ENCODE measurements at places on chromosomes 13 and 19.
A peak's percentile ranks its signal among the peaks of the same experiment; 100 is the strongest.

- DNase-seq: no peak
Measured at GRCh38 chr19:47022140-47022536, 2.5 kb downstream of the NPAS1 start.

DNA sequence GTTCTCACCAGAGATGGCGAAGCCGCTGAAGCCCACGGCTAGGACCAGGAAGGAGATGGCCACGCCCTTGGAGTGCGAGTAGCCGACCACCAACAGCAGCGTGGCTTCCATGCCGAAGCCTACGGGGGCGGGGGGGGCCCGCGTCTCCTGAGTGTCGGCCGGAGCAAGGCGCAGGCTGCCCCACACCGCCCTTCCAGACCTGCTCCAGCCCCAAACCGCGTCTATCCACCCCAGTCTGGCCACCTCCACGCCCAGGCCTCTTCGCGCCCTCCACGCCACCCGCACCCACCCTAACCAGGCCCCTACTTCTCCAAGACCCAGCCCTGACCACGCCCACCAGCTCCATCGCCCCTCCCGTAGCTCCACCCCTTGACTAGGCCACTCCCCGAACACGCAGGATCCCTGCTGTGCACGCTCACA lies 6.2 kb downstream of the GFY start:
- no peak for DNase-seq

- no peak for DNase-seq
Measured at GRCh38 chr13:30816736-30817135, 81.4 kb downstream of the ALOX5AP start.

DNA sequence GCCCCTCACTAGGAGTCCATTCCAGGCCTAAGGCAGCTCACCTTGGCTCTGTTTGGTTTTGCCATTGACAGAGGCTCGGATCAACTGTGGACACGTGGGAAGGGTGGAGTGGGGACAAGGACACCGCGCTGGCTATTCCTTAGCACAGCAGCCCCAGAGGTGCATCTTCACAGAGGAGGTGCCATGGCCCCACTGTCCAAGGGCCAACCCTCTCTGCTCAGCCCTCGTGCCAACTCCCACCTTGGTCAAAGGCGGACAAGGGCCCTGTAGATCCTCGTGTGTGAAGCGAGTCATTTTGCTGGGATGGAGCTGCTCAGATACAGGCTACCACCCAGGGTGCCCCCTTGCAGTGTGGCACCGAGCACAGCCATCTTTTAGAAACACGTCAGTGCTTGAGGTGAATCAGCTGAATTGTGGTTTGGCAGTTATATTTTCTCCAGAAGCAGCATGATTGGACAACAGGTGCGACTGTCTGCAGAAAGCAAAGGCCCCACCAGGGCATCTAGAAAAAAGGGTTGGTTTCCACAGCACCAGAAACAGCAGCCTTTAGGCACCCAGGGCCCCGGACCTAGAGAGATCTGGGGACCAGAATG lies 192.1 kb upstream of the GPR12 start:
- DNase-seq: no peak

DNA sequence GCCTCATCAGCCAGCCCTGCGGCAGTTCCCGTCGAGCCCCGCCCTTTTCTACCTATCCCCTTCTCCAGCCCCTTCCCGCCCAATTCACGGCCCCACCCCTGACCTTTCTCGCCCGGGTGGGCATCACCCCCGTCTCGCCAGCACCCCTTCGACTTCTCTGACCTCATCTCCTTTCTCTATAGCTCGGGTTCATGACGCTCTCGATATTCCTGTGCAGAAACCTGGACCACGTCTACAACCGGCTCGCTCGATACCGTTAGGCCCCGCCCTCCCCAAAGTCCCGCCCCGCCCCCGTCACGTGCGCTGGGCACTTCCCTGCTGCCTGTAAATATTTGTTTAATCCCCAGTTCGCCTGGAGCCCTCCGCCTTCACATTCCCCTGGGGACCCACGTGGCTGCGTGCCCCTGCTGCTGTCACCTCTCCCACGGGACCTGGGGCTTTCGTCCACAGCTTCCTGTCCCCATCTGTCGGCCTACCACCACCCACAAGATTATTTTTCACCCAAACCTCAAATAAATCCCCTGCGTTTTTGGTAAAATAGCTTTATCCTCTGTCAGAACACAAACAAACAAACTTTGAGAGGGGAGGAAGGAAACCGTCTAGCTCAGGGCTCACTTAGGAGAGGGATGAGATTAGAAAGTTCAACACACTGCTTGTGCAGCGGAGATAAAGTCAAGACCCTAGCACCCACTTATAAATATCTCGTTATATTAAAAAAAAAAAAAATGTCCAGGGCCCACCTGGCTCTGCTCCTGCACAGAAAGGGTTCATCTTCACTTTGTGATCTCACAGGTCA lies 5.1 kb downstream of the CD37 start:
- DNase-seq: peak; percentile 36

- no peak for DNase-seq
Measured at GRCh38 chr13:84962849-84963248, 836.4 kb downstream of the SLITRK6 start.

DNA sequence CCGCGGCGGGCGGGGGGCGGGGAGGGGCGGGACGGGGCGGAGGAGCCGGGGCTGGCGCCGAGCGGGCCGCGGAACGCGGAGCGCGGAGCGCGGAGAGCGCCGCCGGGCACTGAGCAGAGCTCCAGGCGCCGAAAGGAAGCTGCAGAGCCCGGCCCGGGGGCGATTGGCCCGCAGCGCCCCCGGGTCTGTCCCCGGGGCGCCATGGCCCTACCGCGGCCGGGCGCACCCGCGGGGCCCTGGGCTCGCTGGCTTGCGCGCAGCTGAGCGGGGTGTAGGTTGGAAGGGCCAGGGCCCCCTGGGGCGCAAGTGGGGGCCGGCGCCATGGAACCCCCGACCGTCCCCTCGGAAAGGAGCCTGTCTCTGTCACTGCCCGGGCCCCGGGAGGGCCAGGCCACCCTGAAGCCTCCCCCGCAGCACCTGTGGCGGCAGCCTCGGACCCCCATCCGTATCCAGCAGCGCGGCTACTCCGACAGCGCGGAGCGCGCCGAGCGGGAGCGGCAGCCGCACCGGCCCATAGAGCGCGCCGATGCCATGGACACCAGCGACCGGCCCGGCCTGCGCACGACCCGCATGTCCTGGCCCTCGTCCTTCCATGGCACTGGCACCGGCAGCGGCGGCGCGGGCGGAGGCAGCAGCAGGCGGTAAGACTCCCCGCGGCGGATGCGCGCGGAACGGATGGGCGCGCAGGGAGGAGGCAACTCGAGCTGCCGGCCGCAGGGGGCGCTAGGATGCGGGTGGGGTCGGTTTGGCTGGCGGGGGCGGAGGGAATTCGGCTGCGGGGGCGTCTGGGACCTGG lies at the start of gene PDE4A:
Gene PDE4A (plus strand): TSS at position 95 of the 796 bp plus-strand sequence. CDS start 227 bp downstream, at position 322.
- DNase-seq: no peak

- DNase-seq: no peak
Measured at GRCh38 chr13:28479005-28479404, 15.9 kb downstream of the FLT1 start.

DNA sequence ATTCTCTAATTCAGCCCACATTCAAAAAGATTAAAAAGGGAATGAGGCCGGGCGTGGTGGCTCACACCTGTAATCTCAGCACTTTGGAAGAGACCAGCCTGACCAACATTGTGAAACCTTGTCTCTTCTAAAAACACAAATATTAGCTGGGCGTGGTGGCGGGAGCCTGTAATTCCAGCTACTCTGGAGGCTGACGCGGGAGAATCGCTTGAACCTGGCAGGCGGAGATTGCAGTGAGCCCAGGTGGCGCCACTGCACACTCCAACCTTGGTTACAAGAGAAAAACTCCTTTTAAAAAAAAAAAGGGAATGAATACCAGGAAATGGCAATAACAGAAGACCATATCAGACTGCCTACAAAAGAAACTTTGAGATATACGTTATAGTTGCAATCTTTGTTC lies 1244.5 kb downstream of the PCDH9 start:
- no peak for DNase-seq

- no peak for DNase-seq
Measured at GRCh38 chr19:1675633-1676350, 23.4 kb upstream of the TCF3 start.

- no peak for DNase-seq
Measured at GRCh38 chr19:56273563-56274117, 1.1 kb downstream of the EDDM13 start.

DNA sequence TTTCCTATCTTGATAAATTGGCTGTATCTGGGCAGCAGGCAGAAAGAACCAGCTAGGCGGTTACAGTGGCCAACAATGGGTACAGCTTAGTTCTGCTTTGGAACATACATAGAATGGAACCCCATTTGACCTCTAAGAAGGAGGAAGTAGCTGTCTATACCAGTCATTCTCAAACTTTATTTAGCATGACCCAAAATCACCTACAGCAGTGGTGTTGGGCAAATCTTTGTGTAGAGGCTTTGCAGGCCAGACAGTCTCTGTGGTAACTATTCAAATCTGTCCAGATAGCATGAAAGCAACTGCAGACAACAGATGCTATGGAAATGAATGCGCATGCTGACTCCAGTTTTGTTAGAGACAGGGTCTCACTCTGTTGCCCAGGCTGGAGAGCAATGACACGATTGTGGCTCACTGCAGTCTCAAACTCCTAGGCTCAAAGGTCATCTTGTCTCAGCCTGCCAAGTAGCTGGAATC lies 12.0 kb upstream of the KCNC3 start:
- DNase-seq: no peak

DNA sequence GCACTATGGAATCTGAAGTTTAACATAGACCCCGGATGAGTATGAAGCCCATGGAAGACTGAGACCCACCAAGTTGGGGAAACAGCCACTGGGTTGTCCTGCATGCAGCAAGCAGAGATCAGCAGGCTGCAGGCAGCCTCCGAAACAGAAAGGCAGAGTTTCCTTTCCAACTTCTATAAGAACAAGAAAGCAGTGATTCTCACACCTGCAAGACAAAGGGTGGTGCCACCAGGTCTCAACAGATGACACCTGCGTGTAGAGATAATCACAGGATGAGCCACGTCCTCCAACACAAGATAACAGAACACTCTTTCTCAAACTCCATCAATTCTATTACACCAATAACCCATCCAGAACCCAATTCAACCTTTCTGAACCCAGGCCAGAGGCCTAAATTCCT lies 457.9 kb downstream of the FOXO1 start:
- no peak for DNase-seq

DNA sequence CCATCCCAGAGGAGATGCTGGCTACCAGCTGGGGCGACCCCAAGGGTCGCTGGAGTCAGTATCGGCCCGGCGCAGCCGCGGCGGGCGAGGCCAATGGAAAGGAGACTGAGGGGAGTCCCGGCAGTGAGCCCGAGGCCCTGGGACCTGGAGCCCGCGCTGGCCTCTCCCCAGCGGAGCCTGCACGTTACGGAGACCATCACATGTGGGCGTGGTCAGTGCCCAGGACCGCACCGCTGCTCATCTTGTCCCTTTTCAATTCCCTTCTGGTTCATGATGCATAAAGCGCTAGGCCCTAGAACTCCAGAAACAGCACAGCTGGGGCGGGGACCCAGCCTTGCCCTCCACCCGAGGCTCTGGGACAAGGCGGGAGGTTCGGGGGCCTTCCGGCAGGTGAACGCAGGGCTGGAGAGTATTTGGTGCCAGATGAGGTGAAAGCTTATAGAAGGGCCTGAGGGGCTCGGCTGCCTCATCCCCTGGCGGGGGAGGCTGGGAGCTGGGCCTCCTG lies 8.0 kb downstream of the C19orf25 start:
- DNase-seq: no peak

DNA sequence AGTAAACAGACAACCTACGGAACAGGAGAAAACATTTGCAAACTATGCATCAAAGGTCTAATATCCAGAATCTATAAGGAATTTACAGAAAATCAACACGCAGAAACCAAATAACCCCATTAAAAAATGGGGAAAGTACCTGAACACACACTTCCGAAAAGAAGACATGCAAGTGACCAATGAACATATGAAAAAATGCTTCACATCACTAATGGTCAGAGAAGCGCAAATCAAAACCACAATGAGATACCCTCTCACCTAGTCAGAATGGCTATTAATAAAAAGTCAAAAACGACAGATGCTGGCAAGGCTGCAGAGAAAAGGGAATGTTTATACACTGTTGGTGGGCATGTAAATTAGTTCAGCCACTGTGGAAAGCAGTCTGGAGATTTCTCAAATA lies 29.5 kb downstream of the SLC25A15 start:
- DNase-seq: no peak

DNA sequence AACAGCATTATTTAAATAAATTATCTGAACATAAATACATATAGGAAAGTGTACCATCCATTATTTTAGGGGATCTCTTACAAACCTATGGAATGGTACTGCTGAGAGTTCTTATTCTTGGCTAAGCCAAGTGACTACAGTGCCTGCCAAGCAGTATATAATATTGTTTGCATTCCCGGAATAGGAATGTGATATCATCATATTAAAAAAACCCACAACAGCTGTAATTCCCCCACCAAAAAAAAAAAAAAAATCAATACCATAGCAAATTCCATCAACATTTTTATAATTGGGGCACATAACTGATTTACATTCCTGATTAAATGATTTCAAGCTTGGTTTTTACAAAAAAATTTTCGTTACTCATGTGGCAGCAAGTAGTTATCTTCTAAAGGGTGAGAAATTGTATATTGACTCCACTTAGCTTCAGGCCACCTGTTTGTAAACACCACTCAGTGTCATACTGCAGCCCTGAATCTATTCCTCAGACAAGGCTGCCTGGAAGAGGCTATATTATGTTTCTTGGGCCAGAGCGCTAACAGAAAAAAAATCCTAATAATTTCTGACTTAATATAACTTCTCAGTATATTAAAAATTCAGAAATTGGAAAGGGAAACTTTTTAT lies 278.1 kb downstream of the DNAJC15 start:
- no peak for DNase-seq

GRCh38 chr13:103101500-103101899 lies 35.3 kb upstream of the SLC10A2 start:
- DNase-seq: no peak

DNA sequence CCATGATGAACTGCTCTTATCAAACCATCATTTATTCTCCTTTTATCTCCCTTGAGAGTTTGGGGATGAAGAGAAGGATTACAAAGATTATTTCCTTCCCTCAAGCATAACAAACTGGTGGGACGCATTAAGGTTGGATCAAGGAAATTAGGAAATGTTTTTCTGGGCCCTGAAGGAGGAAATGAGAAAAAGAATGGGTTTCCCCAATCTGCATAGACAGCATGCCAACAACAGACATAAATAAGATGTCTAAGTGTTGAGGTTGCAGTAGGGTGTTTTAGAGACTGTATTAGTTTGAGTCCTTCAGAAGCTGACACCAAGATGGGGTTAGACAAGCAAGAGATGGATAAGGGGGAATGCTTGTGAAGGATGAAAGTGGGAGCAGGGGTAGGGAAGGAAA lies 7.3 kb downstream of the EPSTI1 start:
- DNase-seq: no peak

Measured in thoracic aorta (tissue), 2 donors.